ENCODE measurements at places on chromosomes 16 and 17.

DNA sequence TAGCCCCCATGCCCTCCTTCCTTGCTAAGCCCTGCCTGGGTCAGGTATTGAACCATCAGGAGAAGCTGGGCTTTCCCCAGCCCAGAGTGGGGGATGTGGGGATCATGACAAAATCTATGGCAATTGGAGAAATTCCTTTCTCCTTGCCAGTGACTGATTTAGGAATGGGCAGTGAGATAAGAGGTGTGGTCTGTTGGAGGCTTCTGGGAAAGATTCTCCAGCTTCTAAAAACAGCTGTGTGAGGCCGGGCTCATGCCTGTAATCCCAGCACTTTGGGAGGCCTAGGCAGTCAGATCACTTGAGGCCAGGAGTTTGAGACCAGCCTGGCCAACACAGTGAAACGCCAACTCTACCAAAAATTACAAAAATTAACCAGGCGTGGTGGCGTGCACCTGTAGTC, 69.1 kb downstream of the SRCIN1 start:
- DNase-seq: no peak

DNA sequence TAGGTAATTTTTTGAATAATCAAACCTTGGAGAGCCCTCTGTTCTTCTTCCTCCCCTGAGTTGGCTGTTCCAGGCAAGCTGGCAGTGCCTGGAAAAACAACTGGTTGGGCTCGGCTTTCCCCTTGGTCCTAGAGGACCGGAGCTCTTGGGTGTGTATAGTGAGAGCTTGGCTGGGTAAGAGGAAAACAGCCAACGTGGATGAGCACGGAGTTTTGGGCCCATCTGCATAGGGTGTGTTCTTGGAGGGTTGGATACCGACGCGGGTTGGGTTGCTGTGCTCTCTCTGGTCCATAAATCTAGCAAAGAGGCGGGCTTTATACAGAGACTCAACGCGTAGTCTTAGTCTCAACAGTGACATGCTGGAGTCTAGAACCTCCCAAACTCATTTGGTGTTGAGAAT, 23.2 kb downstream of the ITGB3 start:
- no peak for DNase-seq

- DNase-seq: no peak
Observed at GRCh38 chr16:370443-370842, at the start of gene MRPL28. TSS of gene MRPL28 (minus strand) at chr16:370538. CDS start at chr16:370218, 320 bp downstream.

DNA sequence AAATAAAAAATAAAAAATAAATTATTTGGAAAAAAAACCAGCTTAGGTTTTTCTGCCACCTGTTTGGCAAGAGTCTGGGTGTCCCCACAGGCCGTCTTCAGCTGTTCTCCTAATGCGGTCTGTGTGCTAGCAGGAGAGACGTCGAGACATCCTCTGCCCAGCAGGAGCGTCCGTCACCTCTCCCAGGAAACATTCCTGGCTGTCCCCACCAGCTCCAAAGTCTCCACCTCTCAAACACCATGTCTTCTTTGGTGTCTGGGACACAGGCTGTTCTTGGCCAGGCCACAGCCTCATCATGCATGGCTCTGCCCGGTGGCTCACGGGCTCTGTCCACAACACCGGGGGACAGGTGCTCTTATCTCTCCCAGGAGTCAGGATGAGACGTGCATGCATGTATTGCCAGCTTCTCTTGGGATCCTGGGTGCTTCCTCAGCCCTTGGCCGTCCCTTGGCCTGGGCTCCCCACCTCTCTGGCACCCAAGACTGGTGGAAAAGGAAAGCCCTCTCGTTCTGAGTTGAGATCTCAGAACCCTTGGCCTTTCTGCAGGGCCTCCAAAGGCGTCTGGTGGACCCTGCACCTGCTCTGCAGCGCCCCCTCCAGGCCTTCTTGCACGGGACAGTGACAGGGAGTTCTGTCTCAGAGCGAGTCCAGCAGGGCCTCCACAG, 84.9 kb upstream of the CBX4 start:
- DNase-seq: no peak

- no peak for DNase-seq
Observed at GRCh38 chr16:81885976-81886586, 107.0 kb downstream of the PLCG2 start.

DNA sequence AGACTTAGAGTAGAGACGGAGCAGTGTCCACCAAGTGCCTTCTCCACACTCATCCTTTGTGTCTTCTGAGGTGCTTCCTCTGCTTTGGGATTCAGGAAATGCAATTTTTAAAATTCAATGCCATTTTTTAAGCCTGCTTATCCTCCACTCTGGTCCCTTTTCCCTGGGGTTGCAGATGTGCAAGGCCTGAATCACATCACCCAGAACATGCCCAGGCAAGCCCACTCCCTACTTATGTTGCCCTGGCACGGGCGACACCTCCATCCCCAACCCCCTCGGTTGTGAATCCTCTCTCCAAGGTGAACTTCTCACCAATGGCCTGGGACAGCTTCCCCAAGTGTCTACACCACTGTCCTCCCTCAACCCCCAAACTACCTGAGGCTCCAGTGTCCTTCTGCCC, 116.2 kb downstream of the C17orf67 start:
- DNase-seq: no peak

GRCh38 chr17:73799781-73800627, 155.8 kb upstream of the SDK2 start:
- DNase-seq: no peak

GRCh38 chr16:87984632-87985267, 33.5 kb downstream of the BANP start:
- DNase-seq: no peak

GRCh38 chr16:82653550-82654511, 27.1 kb downstream of the CDH13 start:
- no peak for DNase-seq

DNA sequence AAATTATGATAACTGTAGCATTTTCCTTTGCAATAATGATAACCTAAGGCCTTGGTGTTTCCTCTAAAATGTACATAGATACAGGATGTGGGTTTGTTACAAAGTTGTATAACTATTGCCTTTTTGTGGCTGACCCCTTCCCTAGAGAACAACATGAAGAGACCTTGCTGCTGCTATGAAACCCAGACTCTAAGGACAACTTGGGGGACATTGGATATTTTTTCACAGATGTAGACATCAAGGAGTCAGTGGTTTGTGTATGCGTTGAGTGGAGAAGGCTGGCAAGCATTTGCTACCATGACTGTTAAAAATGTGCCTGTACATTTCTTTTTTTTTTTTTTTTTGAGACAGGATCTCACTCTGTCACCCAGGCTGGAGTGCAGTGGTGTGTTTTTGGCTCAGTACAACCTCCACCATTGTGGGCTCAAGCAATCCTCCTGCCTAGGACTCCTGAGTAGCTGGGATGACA, 12.3 kb downstream of the HMOX2 start:
- no peak for DNase-seq

- DNase-seq: no peak
Observed at GRCh38 chr16:79390481-79391051, 210.0 kb downstream of the MAF start.

GRCh38 chr16:3242709-3243108, 7.8 kb upstream of the ZNF200 start:
- no peak for DNase-seq

DNA sequence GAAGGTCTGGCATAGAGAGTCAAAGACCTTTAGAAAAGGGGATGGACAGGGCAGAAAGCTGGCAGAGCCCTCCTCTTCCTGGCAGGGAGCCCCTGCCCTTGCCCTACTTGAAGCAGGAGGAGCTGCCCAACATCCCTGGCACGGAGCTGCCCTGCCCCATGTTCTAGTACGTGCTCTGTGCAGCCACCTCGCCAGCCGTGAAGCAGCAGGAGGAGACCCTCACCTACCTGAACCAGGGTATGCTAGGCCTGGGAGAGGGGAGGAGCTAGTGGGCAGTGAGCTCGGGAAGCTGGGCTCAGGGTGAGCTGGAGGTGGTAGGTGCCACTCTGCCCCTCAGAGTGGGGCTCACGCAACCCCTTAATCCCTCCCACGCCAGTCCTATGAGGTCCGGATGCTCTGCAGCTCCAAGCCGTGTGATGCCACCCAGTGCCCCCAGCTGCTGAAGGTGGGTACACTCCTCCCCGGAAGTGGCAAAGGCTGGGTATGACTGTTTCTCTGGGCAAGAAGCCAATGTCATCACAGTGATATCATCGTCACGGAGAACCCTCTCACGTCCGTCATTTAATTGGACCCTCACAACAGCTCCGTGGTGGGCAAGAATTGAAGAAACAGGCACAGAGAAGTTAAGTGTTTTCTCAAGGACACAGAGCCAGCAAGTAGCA, 12.7 kb upstream of the STAC2 start:
- no peak for DNase-seq

GRCh38 chr17:71330099-71330375, 790.8 kb upstream of the SOX9 start:
- DNase-seq: no peak

DNA sequence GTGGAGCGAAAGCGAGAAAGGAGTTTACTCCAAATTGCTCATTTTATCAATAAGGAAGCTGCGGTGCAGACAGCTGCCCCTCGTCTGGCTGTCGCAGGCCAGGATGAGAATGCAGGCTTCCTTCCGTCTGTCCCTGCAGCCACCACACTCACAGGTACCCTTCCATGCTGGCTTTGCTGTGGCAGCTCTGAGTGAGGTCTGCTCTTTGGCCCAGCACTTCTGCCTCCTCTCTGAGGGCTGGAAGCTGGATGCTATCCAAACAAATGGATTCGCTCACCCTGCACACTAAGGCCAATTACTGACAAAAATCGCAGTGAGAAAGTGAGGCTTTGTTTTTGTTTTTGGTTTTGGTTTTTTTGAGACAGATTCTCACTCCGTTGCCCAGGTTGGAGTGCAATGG, 7.0 kb downstream of the ARMC7 start:
- no peak for DNase-seq

- DNase-seq: no peak
Observed at GRCh38 chr17:67281053-67281452, 36.1 kb upstream of the HELZ start.

DNA sequence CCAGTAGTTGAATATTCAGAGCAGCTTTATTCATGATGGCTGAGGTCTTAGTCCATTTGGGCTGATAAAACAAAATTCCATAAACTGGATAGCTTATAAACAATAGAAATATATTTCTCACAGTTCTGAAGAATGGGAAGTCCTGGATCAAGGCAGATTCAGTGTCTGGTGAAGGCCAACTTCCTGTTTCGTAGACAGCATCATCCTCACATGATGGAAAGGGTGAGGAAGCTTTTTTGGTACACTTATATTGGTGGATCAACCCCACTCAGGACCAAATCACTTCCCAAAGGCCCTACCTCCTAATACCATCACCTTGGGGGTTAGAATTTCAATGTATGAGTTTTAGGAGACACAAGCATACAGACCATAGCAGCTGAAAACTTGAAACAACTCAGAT, 224.2 kb downstream of the CYB561 start:
- no peak for DNase-seq

- DNase-seq: no peak
Observed at GRCh38 chr16:87715658-87716057, 50.1 kb downstream of the KLHDC4 start.

GRCh38 chr16:63530208-63530607, 1494.0 kb upstream of the CDH8 start:
- no peak for DNase-seq

DNA sequence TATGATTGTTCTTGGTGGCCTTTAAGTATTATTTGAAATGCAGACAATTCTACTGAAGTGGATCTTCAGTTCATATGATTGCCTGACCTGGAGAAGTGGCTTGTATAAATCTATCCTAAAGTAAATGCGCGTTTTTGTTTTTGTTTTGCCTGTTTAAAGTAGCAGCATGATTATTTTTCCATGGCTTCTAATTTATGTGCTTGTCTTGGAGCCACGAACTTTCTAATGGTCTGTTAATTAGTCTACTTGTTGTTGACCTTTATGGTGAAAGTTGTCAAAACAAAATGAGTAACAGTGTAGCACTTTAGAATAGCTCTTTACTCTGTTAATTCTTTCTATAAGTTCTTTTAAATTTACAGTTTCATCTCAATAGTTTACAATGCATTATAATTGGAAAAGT, 1.7 kb downstream of the PRKAR1A start:
- DNase-seq: no peak

- DNase-seq: no peak
Observed at GRCh38 chr16:88761830-88762229, 23.2 kb downstream of the PIEZO1 start.

DNA sequence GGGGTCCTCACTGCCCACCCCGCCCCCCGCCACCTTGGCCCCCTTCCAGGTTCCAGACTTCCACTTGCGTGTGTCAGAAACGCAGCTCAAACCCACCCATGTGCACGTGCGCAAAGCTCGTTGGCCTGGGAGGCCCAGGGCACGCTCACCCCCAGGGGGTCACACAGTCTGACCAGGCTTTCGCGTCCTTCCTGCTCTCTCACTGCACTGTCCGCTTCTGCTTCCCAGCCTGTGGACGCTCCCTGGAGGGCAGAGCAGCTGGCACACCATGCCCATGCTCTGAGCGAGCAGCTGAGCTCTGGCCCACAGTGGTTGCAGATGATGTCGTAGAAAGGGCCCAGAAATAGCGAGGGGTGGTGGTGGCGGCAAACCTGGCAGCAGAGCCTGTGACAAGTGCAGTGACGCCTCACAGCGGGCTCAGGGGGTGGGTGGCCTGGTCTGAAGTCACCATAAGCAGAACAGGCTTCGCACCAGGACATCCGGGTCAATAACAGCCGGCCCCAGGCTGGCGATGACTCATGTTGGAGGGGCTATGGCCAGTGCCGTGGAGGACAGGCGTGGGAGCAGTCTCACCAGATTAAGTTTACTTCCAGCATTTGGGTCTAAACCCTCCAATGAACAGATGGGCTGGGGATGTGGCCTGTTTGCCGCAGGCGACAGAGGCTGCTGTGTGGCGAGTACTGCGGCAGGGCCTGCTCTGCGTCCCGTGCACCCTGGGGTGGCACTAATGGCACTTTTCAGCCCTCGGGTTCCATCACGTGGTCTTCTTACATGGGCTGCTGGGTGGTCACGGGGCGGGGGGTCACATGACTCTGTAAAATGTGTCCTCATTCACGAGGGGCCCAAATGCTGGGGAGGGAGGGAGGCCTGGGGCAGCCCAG, 49.0 kb downstream of the NT5M start:
- no peak for DNase-seq

GRCh38 chr16:81515281-81515680, 70.7 kb downstream of the CMIP start:
- DNase-seq: no peak

DNA sequence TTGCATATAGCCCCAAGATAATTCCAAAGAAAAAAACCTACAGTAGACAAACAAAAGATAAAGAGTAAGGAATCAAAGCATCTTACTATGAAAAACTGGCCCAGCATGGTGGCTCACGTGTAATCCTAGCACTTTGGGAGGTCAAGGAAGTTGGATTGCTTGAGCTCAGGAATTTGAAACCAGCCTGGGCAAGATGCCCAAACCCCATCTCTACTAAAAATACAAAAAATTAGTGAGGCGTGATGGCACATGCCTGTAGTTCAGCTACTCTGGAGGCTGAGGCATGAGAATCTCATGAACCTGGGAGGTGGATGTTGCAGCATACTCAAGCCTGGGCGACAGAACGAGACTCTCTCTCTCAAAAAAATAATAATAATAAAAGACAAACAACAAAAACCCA, 764.7 kb upstream of the KIF2B start:
- no peak for DNase-seq

GRCh38 chr16:14437426-14437825, 192.6 kb downstream of the PARN start:
- DNase-seq: no peak

Data from cortex of kidney (tissue), 1 donor.